Epithelial cell of proximal tubule (primary cell): ENCODE measurements at places on chromosomes 6 and 20.

- DNase-seq = no peak
These were observed 939 bp downstream of the DTNBP1 start for GRCh38 chr6:15661853-15662325.

DNA sequence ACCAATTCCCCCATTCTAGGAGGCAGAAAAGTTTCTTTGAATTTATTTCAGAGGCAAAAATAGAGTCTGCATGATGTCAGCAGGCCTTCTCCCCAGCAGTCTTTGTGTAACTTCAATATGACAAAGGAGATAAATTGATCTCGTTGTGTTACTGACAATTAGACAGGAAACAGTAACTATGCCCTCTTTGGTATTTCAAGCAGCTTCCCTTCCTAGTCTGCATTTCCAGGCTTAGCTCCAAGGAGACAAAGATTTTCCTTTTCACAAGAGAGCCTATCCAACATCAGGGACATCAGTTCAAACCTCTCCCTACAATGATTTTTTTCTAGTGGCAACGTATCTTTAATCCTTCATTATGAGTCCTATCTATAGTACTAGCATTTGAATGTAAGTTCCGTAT, 245.9 kb upstream of the HSF2 start:
- DNase-seq = no peak

GRCh38 chr6:154488248-154488593, 22.3 kb downstream of the CNKSR3 start:
- DNase-seq = no peak

DNA sequence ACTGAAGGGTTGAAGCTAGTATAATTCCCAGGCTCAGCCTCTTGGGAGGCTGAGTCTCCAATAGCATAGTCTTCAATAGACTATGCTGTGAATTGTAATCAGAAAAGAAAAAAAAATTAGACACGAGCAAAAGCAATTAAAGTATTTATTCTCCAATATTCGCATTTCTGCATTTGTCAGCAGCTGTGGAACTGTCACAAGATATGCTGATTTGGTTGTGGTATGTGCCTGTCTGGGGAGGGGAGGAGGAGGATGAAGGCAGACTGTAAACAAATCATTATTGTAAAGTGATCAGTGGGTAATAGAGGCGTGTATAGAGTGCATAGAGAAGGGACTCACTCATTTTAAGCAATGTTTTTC, 10.1 kb upstream of the BICRAL start:
- no peak for DNase-seq

- DNase-seq = no peak
These were observed 58.3 kb upstream of the HFE start for GRCh38 chr6:26028746-26029569.

DNA sequence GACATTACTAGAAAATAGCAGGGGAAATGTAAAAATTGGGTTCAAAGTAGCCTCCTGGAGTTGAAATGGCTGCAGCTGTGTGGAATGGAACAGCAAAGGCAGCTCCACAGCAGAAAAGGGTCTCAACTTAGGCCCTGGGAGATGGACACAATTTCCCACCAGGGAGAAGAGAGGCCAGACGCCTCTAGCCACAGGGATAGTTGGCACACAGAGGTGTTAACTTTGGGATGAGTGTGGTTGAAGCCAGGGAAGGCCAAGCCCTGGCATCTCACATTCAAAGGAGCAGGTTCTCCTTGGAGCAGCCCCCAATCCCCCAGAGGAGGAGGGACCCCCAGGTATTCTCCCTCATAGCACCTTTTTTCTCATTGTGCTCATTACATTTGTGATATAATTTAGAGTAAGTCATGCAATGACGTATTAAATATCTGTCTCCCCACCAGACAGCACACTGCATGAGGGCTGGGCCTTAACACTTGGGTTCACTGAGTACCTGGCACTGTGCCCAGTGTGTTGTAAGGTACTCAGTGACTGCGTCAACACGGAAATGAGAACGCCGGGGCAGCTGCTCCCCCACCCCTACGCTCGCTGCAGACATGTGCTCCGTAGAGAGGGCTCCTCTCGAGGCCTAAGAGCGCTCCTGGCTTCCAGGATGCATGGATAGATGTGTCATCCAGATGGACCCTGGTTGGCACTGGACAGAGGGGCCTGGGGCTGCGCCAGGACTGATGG, 76.0 kb upstream of the CD93 start:
- DNase-seq = peak; percentile 87

DNA sequence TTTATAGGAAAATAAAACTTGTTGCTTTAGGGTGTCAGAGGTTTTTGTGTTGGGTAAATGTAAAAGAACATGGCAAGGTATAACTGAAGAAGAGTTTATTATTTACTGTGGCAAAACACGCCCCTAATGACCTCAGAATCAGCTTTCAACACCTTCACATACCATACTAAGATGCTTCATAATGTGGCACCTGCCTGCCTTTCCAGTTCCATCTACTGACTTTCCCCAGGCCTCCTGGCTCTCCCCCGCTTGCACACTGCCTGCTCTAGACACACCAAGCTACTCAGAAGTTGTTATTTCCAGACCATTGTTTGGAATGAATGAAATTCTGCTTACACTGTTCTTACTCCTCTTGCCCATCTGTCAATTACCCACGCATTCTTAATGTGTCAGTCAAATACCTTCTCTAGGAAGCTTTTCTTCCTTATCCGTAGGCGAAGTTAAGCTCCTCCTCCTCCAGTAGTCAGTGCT, 1.8 kb downstream of the TIAM2 start:
- DNase-seq = no peak
